ENCODE measurements at places on chromosomes 3 and 15. TPM values are rescaled to one million over a fixed set of nuclear protein-coding genes. Genes with fewer than 3 reads are reported as not detected.

DNA sequence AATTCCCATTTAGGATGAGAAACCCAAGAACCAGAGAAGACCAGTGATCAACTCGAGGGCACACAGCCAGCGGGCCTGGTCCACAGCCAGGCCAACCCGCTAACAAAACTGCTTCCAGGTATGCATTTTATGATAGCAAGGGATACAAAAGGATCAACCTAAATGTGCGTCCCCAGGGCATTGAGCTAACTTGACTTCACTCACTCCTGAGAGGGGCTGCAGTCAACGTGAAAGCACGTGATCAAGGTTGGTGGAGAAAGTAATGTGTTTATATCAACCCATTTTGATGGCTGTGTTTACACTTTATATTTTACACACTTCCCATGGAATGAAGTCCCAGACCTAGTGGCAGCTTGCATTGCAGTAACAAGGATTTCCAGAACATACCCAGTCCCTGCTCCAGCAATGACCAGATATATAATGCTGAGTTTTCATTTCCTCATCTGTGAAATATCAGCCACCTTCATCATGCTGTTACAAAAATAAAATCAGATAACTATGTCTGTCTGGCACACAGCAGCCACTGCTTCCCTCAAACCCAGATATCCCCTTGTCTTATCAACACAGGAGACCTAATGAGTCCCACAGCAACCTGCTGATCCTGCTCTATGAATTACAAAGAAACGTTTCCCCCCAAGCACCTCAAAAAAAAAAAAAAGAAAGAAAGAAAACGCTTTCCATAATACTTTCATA, 2.0 kb downstream of the KLHL6 start:
- DNase-seq = no peak

- DNase-seq = no peak
These were observed 65.4 kb downstream of the IQCH start for GRCh38 chr15:67319961-67320360.

- no peak for DNase-seq
These were observed 54.6 kb downstream of the UMPS start for GRCh38 chr3:124784686-124785382.

DNA sequence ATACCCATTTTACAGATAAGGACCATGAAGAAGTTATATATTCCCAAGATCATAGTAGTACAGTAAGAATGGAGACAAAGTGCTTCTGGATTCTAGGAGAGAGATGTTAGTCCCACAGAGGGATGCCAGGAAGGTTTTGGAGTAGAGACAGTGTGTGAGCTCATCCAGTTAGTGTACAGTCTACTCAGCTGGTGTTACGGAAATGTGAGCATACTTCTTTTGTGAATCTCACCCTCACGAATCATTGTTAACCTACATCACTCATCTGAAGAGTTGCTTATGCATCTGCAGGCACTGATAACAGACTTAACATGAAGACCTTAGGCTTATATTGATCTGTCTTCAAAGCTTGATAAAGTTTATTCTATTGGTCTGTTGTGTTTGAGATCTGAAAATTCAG, 106.6 kb upstream of the PTPRG start:
- DNase-seq = no peak

DNA sequence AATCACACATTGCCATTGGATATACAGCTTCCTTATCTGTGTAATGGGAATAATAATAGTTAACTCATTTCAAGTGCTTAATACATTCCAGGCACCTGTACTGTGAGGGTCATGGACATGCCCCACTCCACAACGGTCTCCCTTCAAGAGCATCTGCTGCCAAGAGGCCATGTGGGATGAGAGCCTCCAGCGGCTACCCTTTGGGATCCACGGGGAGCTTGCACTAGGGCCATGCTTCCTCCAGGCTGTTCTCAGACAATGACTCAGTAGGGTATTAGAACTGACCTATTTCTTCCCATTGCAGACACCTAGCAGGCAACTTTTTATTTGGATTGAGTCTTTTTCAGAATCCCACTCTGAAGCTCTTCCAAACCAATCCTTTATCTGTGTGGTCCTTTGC, 1078.9 kb downstream of the TUSC7 start:
- DNase-seq = peak; percentile 51

DNA sequence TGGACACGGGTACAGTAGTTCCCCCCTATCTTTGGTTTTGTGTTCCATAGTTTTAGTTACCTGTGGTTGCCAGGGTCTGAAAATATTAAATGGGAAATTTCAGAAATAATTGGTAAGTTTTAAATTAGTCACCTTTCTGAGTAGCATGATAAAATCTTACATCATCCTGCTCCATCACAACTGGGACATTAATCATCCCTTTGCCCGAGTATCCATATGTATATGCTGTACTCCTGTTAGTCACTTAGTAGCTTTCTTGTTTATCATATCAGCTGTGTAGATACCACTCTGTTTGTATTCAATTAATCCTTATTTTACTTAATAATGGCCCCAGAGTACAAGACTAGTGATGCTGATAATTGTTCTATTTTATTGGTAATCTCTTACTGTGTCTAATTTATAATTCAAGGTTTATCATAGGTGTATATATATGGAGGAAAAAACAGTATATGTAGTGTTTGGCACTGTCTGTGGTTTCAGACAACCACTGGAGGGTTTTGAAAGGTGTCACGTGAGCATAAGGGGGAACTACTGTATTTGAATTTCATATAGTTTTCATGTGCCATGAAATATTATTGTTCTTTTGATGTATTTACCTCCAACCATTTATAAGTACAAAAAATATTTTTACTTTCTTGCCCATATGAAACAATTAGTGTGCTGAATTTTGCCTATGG, 41.4 kb downstream of the CTDSPL2 start:
- DNase-seq = no peak

- no peak for DNase-seq
These were observed 319.7 kb downstream of the UACA start for GRCh38 chr15:70443486-70444273.

DNA sequence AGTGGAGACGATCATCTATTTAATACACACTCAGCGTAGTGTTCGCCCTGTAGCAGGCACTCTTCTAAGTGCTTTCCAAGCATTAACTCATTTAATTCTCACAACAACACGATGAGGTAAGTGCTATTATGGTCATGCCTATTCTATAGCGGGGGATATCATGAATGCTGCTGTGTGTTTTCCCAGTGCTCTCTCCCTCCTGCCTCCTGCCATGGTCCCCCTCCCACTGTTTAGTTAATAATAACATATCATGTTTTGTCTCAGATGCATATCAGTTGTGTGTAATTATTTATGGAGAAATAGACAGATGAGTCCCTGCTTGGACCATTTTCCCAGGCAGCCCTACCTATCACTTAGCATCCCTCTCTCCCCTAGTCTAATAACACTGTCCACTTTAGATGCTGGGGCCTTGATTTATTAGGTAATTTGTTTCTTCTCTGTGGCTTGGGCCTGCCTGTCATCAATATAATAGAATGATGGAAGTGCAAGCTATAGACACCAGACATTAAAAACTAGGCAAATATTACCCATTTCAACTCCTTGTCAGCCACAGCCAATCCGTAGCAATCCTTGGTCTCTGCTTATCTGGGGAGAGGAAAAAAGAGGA, 122.9 kb upstream of the TLE3 start:
- DNase-seq = peak; percentile 5

DNA sequence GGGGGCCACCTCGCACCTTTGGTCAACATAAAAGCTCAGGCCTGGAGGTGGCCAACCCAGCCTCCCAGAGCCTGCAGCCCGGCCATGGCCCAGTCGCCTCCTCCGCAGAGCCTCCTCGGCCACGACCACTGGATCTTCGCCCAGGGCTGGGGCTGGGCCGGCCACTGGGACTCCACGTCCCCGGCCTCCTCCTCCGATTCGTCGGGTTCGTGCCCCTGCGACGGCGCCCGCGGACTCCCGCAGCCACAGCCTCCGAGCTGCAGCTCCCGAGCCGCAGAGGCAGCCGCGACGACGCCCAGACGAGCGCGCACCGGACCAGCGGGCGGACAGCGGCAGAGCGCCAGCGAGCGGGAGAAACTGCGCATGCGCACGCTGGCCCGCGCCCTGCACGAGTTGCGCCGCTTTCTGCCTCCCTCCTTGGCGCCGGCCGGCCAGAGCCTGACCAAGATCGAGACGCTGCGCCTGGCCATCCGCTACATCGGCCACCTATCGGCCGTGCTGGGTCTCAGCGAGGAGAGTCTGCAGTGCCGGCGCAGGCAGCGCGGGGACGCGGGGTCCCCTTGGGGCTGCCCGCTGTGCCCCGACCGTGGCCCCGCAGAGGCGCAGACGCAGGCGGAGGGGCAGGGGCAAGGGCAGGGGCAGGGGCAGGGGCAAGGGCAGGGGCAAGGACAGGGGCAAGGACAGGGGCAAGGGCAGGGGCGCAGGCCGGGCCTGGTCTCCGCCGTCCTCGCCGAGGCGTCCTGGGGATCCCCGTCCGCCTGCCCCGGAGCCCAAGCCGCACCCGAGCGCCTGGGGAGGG, at the start of gene MESP2:
Gene MESP2, plus strand, starts transcription at position 59 of the 799 bp plus-strand sequence. Its CDS starts 26 bp downstream, at position 85.
- DNase-seq = peak; percentile 97

DNA sequence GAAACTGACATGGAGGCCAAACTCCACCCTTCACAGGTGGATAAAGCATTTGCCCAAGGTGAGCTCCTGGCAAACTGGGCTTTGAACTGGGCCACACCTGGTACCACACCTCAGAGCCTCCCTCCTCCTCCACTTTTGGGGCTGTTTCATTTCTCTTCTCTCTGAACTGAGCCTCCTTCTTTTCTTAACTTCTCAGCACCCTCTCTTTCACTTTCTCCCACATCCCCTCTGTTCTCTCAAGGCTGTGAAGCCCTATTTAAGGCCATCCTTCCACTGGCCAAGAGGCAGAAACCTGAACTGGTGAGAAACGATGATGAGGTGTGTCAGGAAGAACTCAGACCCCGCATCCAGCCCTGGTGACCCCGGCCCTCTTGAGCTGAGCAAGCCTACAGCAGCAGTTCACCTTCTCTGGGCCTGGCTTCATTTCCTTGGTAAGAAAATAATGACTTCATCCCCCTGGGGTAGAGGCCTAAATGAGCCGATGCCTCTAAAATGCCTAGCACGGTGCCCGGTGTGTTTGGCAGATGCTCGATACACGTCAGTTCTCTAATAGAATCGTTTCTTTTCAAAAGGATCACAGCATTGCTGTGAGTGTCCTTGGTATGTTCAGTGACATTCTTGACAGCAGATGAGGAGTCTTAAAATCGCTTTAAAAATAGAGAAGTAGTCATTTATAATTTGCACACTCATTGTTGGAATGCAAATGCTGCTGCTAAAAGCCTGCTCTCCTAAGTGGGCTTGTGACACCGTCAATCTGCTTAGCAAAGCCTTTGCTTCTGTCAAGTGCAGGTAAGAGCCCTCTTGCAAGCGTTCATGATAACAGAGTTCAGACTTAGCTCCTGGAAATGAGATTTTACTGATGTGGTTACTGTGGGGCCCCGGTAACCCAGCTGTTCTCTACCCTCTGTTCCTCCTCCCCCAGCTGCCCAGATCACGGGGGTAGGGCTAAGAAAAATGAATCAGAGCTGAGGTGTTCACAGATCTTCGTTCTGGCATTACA, 97.7 kb upstream of the ATP2B2 start:
- no peak for DNase-seq

DNA sequence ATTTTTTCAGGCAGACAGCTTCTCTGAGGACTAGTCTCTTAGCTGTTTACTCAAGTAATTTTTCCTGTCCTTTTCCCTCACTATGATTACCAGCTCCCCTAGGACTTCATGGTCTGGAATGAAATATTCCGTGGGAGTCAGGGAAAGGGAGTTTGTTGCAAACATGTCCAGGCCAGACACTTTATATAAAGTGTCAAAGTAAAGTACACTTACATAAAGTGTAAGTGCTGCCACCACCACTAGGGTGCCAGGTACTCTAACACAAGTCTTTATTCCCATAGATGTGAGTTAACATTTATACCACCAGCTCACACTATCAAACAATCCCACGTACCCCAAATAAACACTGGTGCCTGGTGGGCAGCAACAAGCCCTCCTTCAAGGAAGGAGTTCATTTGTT, 179.8 kb downstream of the SNRPN start:
- DNase-seq = no peak

- no peak for DNase-seq
These were observed 664.2 kb downstream of the NLGN1 start for GRCh38 chr3:174061731-174062130.

DNA sequence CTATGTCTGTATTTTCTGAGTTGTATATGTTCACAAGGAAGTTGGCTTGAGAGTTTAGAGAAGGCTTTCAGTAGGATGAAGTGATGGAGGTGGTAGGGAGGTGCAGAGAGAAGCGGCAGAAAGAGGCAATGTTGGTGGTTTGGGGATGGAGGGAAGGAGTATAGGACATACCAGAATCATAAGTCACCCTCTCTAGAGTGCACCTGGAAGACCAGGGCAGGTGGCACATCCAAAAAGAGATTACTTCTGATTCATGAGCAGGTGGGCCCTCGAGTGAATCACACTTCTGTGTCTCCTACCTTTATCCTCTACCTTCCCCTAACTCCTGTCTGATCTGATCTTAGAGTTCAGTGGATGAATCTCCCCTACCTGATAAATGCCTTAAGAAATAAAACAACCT, 41.8 kb upstream of the MRPL3 start:
- DNase-seq = no peak

GRCh38 chr3:132626955-132627354, 29.9 kb downstream of the ACKR4 start:
- DNase-seq = peak; percentile 53

DNA sequence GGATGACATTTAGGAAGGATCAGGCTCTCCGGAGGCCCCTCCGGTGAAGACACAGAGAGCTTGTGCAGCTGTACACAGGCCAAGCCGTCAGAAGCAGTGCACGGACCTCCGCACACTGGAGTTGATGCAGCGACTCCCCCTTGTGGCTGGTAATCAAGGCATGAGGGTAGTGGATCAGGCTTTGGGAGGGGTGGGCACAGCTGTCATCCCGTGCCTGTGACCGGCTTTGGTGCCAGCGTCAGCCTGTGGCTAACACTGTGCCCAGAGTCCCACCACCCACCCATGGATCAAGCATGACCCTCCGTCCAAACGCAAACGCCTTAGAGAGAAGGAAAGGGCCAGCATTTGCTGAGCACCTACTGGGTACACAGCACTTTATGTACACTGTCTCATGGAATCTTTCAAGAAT, 8.2 kb upstream of the GRIP2 start:
- DNase-seq = peak; percentile 87

Gene MST1
- 25.7 TPM for total RNA-seq

Gene RHOV
- 2.5 TPM for total RNA-seq

Gene GOLGA8R
- total RNA-seq = 1.7 TPM

Gene ASB14
- total RNA-seq = not detected

Gene CTDSPL
- 26.7 TPM for total RNA-seq

Gene GRK7
- not detected for total RNA-seq

Gene NGRN
- total RNA-seq = 89.3 TPM

Gene SMAD3
- 9.6 TPM for total RNA-seq

Gene TGM5
- not detected for total RNA-seq

Gene KLHDC8B
- total RNA-seq = 35.0 TPM
